AG08395 (cell line): ENCODE measurements at places on chromosomes 6 and 20.

DNA sequence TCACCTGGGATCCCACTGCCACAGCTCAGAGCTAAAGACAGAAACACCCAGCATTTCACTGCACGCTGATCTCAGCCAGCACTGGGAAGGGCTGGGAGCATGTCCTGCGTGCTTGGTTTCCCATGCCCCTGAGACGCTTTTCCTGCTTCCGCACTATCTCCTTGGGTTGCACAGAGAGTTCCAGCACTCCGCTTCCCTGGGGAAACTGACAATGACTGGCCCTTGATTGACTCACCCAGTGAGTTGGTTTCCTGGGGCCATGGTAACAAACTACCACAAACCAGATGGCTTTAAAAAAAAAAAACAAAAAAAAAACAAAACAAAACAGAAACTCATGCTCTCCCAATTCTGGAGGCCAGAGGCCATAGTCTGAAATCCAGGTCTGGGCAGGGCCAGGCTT is 14.8 kb upstream of the MAS1L start:
- DNase-seq = no peak

GRCh38 chr6:30837870-30838269 is 46.4 kb upstream of the DDR1 start:
- no peak for DNase-seq

- peak; percentile 13 for DNase-seq
Measured at GRCh38 chr6:121544691-121545090, 109.2 kb downstream of the GJA1 start.

DNA sequence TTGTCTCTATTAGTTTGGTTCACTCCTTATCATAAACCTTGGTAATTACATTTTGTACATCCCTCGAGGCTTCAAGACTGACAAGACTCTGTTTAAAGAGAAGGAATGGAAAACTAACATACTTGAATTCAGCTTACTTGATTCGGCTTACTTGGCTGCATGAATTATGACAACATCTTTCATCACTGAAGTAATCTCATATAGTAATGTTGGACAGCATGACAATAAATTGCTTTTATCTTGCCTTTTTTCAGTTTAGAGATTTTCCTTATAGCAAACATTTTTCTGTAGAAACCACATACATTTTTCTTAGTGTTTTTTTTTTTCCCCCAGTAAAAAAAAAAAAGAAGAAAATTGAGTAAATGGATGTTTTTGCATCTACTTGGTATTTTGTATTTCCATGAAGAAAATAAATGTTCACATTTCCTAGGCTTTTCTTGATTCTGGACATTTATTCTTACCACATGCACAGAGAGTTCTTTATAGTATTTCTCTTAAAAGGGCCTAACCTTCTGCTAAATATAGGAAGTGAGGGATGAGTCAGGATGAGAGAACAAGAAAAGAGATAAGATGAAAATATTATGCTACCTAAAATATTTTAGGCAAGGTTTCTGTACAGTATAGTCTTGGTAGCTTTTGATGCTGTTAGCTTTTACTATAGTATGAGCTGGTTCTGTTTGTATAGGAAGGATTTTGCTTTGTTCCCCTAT is 101.0 kb upstream of the HDGFL1 start:
- DNase-seq = no peak

DNA sequence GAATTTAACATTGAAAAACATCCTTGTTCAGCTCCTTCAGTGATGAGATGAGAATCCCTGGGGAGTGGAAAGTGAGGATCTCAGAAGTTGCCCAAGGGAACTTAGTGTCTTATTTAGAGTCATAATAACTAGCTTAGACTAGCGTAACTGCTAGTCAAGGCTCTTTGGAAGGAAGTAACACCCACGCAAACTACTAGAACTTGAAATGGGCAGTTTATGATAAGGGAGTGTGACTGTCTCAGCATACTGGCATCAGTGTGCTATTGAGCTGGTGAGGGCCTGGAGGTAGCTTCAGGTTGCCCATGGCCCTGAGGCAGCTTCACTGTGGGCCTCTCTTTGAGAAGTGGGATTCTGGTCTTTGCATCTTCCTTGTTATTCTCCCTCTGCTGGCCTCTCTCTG is 40.1 kb downstream of the SLX4IP start:
- DNase-seq = no peak

- DNase-seq = no peak
Measured at GRCh38 chr6:88920774-88921733, 42.4 kb downstream of the RNGTT start.

GRCh38 chr20:36102809-36103596 is 51.5 kb upstream of the EPB41L1 start:
- DNase-seq = peak; percentile 29

DNA sequence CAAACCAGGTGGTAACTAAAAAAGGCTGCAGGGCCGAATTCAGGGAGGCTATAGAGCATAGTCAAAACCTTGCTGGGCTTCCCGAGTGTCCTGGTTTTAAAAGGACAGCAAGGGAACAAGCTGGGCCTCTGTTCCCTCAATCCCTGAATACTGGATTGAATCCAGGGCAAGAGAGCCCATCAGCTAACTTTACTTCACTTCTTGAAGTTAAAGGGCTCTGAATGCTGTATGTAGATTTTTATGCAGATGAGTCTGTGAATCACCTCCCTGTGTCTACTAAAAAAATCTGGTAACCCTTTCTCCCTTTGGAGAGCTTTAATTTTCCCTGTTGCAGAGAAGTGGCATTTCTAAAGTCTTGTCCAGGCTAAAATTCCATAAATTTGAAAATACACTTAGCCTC is 29.5 kb downstream of the LYRM4 start:
- DNase-seq = no peak

GRCh38 chr6:131117878-131118277 is 17.4 kb upstream of the AKAP7 start:
- DNase-seq = no peak

- DNase-seq = peak; percentile 32
Measured at GRCh38 chr6:18990059-18990978, 603.2 kb downstream of the RNF144B start.

DNA sequence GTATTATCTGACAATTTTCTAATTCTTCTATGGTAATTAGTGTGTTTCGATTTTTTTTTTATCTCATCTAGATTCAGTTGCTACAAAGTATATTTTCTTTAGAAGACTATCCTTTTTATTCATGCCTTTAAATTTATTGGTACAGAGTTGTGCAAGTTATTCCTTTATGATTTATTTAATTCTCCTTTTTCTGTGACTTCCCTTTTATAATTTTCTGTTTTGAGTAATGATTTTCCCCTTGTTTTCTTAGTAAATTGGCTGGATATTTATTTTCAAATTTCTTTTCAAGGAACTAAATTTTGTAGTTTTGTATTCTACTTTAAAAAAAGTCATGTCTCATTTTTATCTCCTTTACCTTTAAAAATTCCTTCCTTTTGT is 2.4 kb upstream of the IL22RA2 start:
- no peak for DNase-seq
